ENCODE measurements at places on chromosomes 1 and 21.

GRCh38 chr21:25283720-25284119 is 323.6 kb downstream of the MRPL39 start:
- no peak for DNase-seq

GRCh38 chr1:233409540-233409939 is 82.0 kb downstream of the MAP3K21 start:
- DNase-seq: no peak

- no peak for DNase-seq
Measured at GRCh38 chr1:180930687-180931086, 18.0 kb downstream of the KIAA1614 start.

- no peak for DNase-seq
Measured at GRCh38 chr1:224541901-224542630, 74.1 kb upstream of the CNIH3 start.

DNA sequence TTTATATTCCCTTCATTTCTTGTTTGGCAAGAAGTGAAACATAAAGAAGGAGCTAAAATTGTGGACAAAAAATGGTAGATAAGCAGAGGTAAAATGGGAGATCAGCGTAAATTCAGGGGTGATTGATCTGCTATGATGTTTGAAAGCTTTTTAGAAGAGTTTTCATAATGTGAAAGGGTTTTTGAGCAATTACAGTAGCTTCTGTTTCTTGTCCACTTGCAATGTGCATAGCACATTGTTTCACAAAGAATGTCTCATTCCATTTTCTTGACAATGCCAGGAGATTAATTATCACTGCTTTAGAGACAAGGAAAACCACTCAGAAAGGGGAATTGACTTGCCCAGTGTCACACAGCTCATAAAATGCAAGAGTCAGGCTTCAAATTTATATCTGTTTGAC is 65.9 kb upstream of the PLPPR4 start:
- no peak for DNase-seq

DNA sequence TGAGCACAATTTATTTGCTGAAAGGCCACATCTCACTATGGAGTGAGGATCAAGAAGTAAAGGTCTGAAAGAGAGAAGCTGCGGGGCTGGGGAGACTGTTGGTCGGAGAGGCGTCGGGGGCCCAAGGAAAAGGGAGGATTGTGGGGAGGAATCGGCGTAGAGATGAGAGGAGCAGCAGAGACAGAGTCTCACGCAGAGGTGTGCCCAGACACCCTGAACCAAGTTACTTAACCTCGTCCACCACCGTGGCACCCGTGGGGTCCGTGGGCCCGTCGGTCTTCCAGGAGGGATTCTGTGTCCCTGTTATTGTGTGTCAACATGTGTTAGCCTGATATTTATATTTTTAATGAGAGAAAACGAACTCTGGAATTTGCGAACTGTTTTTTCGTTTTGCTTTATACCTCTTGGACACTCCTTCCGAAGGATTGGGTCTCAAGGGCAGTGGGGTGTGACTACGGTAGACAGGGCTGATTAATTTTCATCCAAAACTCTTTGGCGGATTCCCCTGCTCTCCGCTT is 3.8 kb upstream of the NBPF1 start:
- DNase-seq: no peak

DNA sequence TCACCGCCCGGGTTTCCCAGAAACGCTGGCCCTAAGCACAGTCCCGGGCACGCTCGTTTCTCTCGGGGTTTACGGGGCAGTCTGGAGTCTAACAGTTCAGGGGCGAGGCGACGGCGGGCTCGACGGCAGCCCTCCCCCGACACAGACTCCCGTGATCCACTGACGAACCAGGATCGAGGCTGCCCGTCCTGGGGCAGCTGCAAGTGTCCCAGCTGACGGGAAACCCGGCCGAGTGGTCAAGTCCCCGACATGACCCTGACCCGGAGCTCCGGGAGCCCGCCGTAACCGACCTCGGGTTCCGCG is 494 bp downstream of the UBE2J2 start:
- no peak for DNase-seq

DNA sequence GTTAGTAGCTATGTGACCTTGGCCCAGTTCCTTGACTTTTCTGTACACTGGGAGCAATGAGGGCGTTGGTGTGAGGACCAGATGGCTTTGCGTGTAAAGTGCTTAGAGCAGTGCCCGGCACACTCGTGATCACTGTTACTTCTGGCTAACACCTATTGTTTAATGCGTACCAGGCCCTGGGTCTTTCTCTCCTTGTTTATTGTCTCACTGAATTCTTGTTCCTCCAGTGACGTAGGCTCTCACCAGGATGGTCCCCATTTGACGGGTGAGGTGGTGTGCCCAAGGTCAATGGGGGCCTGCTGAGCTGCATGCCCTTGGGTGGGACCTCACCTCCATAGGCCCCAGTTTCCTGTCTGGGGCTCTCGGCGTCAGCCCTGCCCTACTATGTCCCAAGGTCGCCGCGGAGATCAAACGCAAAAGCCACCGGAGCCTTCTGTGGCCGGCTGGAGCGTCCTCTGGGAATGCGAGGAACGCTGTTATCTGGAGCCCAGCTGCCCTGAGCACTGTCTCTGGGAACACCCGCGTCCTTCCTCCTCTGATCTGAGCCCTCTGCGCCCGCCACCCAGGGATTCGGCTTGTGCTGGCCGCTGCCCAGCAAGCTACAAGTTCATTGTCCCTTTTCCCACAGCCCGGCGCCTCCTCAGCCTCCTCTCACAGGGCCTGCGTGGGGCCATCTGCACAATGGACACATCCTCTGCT is 28.9 kb downstream of the ALPL start:
- no peak for DNase-seq

DNA sequence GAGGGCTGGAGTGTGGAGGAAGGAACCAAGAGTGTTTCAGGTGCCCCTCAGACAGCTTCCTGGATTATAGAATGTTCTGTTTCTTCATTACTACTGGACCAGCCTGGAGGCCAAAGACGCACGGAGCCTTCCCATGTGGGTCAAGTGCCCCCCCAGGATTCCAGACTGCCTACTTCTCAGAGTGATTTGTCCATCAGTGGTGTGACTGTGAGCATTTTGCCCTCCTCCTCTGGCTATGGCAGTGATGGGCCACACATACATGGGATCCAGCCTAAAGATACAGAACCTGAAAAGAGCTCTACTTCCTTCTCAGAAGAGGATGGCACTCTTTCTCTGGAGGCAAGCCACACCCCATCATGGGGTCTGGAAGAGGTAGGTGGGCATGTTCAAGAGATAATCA is 64.9 kb downstream of the MACF1 start:
- DNase-seq: no peak

DNA sequence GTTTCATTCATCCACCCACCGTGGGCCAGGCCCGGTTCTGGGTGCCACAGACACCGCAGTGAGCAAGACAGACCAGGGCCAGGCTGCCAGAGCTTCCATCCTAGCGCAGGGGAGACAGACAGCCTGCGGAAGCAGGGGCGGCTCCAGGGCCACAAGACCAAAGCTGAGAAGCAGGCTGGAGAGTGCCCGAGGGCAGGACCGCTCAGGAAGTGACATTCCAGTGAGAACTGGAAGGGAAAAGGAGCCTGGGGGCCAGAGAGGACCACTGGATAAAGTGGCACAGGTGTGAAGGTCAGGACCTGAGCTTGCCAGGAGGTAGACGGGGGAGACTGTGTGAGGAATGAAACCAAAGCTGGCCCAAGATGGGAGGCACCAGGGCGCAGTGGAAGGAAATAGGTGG is 59.5 kb upstream of the EFHD2 start:
- DNase-seq: no peak

- no peak for DNase-seq
Measured at GRCh38 chr1:24513706-24514105, 11.1 kb downstream of the RCAN3 start.

DNA sequence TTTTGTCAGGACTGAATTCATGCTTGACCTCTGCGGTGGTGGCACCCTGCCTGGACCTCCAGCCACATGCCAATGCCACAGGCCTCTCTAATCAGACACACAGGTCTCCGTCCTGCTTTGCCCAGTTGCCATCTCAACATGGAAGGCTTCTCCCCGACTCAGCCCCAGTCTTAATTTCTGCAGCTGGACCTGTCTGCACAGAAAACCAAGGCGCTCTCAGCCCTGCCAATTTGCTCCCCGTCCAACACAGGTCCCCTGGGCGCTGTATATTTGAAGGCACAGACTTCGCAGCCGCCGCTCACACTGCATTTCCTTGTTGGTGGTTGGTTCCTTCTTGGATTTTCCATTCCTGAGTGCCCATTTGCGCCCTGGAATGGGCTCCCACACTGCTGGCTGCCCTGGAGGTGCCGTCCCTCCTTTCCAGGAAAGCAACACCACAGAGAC is 28.0 kb upstream of the PLEKHG5 start:
- no peak for DNase-seq

- no peak for DNase-seq
Measured at GRCh38 chr1:18197299-18197698, 89.7 kb downstream of the IGSF21 start.

GRCh38 chr21:39686646-39687468 is 58.1 kb upstream of the IGSF5 start:
- DNase-seq: no peak

DNA sequence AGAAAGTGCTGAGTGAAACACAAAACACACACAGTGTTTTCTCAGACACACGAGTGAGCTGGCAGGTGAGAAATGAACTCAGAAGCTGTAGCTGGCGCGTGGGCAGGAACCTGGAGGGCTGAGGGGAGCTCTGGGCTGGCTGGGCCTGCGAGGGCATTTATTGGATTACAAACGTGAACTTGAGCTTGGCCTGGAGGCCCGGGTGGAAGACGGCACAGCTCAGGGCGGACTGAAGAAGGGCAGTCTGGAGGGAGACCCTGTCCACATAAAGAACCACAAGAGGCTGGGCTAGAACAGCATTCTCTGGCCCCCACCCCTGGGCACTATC is 52.1 kb upstream of the ADARB1 start:
- DNase-seq: no peak

DNA sequence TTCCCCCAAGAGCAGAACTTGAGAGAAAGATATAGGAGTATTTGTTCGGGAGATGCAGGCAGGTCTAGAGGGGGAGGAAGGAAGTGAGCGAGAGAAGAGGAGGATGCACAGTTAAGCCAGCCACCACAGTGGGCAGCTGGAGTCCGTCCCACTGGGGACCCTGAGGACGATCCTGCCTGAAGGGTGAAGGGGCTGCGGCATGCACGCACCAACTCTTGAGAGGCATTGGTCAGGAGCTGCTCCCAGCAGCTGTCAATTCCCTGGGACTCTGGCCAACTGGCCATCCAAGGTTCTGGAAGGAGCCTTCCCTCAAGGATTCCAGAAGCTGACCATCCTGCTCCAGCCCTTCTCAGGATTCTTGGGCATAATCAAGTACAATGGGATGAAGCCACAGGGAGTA is 246.9 kb downstream of the MATN1 start:
- DNase-seq: no peak

- DNase-seq: no peak
Measured at GRCh38 chr1:43448955-43449707, 4.6 kb downstream of the HYI start.

Measured in T-helper 22 cell (primary cell).